ENCODE measurements at places on chromosomes 2 and 18.

DNA sequence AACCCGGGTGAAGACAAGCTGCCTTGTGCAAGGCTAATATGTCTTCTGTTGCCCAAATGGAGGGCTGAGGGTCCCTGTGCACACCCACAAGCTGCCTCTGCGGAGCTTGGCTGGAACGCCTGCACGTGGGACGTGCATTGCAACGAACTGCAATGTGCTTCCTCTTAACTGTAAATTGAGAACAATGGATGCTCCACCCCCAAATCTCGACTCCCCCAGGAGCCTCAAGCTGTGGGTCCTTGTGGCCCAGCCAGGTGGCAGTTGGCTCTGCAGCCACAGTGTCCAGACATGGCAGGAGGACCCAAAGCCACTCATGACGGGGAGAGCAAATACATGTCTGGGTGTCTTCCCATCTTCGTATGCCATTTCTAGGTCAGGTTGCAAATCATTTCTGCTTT is 90.1 kb downstream of the TWIST2 start:
- DNase-seq, result no peak

- DNase-seq, result no peak
These were observed 2.4 kb downstream of the PIEZO2 start for GRCh38 chr18:11146947-11147345.

- DNase-seq, result no peak
These were observed 136.7 kb downstream of the CCBE1 start for GRCh38 chr18:59560556-59560955.

DNA sequence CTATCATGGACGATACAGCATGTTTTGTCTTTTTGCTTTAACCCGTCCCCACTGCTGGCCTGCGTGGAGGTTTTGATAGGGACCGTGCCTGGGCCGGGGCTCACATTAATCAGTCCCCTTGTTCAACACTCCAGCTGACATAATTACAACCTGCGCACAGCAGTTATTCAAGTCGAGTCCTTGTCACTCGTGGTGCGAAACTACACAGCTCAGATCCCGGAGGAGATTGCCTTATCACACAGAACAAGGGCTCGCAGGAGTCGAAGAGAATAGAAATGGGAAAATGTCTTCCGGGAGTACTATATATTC is 304.4 kb downstream of the ZNF407 start:
- no peak for DNase-seq

GRCh38 chr2:191690327-191690726 is 12.4 kb downstream of the NABP1 start:
- no peak for DNase-seq

GRCh38 chr2:180075870-180076269 is 68.8 kb upstream of the CWC22 start:
- no peak for DNase-seq

DNA sequence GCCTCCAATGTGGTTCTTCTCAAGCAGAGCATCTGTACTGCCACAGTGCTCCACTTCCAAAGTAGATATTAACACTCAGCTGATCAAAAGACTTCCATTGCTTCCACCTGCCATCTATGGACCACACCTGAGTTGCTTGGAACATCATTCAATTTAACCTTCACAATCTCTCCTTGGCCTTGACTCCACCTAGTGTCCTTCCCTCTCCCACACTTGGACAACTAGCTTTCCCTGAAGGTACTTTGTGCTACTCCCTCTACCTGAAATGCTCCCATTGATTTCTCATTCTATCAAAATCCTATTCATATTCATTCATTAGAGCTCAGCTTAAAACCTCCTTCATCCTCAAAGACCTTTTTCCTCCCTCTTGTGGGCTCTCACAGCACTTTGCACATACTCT is 48.7 kb downstream of the SOWAHC start:
- DNase-seq, result no peak

- no peak for DNase-seq
These were observed 1263.4 kb downstream of the DSC3 start for GRCh38 chr18:29779096-29779495.

GRCh38 chr2:235024191-235024860 is 72.5 kb downstream of the SH3BP4 start:
- DNase-seq, result no peak

DNA sequence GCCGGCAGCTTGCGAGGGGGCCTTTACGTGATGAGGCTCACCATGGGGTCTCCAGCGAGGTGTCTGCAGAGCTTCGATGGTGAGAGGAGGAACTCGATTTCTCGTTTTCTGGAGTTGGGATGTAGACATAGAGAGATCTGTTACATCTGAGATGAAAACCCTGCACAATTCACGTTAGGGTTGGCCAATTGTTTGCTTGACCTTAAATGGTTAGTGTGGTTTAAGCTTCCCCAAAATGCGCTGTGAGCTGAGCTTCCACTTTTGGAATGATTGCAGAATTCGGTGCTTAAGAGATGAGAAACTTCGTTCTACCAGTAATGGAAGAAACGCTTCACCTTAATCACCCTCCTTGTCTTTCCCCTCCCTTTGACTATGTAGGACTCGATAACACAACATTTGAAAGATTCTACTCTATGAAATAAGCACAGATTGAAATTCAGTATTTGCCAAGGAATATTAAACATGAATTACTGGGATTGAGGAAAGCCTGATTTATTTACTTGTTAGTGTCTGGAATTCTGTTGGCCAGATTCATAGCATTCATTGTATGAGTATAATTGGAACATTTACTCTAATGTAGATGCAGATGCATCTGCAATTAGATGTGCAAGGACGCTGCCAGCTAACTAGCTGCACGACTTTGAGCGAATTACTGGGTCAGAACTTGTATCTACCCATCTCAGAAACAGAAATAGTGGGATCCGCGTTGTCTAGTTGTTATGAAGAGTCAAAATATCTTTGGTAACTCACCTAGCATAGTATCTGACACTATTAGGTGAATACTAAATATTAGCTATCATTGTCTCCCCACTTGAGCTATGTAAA is 1.6 kb upstream of the KLF7 start:
- peak; percentile 36 for DNase-seq

DNA sequence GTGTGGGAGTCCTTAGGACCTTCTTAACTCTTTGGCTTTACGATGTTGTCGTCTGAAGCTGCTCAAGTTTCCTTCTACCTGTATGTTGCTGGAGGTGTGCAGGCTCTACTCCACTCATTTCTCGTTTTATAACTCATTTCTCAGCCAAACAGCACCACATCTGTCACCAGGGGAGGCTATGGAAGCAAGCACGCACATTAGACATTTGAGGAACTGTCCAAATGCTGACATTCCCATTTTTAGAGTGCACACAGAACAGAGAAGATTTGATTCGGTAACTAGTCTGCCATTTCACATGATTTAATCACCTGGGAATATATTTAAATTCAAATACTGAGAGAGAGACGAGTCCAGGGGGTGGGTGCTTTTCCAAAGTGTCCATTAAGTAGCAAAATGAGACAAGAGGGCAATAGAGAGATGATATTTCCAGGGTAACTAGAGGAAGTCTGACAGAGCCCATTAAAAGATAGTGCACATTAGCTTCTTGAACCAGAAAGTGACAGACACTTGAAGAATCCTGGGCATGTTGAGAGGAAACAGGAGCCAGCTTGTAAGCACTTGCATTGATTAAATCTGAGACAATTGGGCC is 793.3 kb downstream of the TDRD15 start:
- no peak for DNase-seq

DNA sequence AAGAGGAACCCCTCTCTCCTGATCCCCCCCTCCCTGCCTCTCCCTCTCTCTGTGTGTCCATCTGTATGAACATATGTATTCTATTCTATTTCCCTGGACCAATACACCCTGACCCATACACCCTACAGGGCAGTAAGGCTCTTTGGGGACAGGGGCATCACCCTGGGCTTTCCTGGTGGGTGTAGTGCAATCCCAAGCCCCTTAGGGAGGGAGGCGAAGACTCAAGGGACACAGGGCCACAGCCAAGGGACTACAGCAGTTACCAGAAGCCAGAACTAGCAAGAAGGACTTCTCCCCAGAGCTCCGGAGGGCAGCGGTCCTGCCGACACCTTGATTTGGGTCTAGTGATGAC is 214.2 kb upstream of the RAB6C start:
- DNase-seq, result no peak

DNA sequence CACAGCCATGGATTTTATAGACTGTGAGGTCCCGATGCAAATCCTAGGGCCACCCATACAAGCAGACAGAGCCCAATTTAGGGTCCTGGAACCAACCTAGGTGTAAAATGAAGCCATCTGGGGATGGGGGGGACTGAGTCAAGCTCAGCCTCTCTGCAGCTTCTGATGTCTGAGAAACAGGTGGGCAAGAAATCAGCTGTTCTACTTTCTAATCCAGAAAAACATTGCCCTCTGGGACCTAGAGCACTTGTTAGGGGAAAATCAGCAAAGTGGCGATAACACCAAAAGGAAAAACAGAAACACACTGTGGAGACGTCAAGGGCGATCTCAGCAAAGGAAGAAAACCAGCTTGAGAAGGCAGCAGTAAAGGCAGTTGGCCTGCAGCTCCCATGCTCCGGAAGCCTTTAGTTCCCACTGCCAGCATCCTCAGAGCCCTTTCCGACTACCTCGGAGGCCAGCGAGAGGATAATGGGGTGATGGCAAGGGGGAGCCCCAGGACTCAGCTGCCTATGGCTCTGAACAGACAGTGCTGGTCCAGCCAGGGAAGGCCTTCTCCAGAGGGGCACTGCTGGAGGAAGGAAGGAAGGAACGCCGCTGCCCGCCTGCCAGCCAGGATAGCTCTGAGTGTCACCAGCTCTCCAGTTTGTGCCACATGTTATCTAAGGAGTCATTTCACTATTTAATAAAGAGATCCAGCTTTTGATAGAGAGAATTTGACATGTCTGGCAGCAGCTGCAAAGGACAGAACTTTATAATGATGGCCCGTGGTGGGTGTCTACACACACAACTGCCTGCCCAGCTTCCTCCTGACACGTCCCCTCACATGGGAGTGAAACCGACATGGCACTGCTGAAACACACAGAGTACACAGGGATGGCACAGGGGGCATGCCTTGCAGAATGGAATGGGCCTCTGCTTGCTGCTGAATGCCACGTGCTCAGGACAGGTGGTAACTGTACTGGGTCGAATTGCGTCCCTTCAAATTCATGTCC is 37.7 kb downstream of the HS1BP3 start:
- DNase-seq, result no peak

DNA sequence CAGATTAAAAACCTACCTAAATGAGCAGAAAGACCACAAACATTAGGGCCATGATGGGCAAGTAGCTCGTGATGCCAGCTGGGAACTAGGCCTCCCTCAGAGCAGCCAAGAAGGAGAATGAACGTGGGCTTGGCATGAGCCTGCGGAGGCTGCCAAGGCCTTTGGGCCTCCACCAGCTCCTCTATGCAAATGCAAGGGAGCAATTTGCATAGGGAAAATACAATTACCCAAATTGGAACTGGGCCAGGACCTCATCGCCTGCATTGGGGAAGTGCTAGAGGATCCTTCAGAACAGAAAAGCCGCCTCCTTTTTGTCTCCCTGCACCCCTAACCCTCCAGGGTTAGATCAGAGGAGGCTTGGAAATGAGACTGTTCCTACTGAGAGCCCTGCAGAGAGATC is 326.4 kb downstream of the SMAD2 start:
- no peak for DNase-seq

GRCh38 chr2:3545788-3546478 is 12.2 kb downstream of the RNASEH1 start:
- no peak for DNase-seq

DNA sequence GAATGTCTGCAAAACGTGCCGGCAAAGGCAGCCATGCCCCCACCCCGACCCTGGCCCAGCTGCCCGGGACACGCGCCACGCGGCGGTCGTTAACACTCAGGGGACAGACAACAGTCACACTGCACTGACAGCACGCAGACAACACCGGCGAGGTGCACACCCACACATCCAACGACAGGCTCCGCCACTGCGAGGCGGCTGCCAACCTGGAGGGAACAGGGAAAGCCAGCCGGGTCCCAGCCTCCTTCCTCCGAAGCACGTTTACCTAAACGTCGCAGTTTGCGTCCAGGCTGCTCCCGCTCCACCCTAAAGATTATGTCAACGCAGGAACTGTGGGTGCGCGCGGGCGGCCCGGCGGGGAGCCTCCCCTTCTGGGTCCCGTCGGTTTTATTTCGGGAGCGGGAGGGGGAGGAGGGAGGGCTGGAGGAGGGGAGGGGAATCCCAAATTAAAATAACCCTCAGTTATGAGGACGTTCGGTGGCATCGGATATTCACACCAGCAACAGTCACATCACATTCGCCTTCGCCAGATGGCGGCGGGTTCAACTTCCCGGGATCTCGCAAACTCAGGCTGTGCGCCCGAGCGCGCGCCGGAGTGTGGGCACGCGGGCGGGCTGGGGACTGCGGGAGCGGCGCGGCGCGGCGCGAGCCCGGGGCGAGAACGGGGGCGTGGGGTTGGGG is 644 bp downstream of the PTGR3 start:
- DNase-seq, result peak; percentile 62

GRCh38 chr2:110827511-110827910 is 95.1 kb downstream of the ACOXL start:
- DNase-seq, result no peak

DNA sequence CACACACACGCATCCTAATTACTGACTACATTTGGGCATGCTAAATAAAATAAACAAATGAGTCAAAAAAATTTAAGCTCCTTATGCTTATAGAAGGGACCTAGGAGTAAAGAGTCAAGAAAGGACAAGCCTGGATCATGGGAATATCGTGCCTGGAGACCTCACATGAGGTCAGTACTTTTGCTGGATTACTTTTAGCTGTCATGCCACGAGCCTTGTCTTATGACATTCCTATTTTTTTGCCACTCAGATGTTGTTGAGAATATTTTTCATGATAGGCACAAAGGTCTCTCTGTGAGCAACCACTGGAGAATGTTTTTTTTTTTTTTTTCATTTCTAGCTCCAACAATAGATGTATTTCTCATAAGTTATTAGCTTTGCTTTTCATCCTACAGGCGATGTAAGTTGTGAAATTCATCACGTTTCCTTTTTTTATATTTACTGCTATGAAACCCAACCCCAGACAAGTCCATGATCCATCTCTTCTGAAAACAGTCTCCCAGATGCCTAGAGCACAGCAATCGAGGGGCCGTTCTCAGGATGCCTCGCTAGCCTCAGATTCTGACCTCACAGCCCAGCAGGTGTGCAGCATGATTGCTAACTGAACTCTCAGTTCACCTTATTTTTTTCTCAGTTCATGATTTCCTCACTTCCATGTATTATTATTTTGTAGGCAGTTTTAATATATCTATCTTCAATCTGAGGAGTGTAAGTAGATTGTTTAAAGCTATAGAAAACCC is 464.5 kb downstream of the IRS1 start:
- no peak for DNase-seq

- DNase-seq, result no peak
These were observed 151.9 kb downstream of the FMNL2 start for GRCh38 chr2:152486737-152487400.

GRCh38 chr2:33984131-33984530 is 385.0 kb upstream of the FAM98A start:
- DNase-seq, result no peak

GRCh38 chr18:35938158-35938557 is 34.3 kb upstream of the RMP24 start:
- no peak for DNase-seq

- DNase-seq, result peak; percentile 40
These were observed 203.2 kb downstream of the SH3RF3 start for GRCh38 chr2:109331896-109332848.

All from activated CD4-positive, alpha-beta T cell treated with anti-CD3 and anti-CD28 coated beads for 48 hours (primary cell).